ENCODE measurements at places on chromosomes 4 and X.

GRCh38 chrX:155179346-155179997 lies 36.8 kb upstream of the VBP1 start:
- DNase-seq, result no peak

DNA sequence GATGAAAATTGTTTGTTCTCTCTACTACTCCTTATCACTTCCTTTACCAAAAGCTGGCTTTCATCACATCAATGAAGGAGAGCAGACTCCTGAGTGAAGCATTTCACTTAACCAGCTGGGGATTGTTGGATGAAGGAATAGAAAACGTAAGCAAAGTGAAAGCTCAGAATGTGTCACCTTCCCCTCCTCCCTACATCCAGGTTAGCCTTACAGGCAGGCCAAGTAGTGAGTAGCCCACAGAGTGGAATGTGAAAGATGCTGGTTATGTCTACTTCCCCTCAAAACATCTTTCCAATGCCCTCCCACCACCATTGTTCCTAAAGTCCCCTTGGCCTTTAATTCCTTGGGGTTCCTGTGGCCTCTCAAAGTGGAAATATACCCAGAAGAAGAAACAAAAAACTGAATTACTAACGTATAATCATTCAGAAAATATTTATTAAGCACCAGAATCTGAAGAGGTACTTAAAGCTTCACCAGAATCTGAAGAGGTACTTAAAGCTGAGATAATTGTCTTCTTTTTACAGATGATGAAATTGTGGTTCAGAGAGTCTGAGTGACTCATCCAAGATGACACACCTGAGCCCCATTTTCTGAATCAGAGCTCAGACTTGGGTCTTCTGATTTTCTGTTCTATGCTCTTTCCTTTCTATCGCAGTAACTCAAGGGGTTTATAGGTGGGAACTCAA lies 6.5 kb downstream of the P2RY4 start:
- DNase-seq, result no peak

GRCh38 chr4:3338976-3339531 lies 46.2 kb downstream of the RGS12 start:
- no peak for DNase-seq

DNA sequence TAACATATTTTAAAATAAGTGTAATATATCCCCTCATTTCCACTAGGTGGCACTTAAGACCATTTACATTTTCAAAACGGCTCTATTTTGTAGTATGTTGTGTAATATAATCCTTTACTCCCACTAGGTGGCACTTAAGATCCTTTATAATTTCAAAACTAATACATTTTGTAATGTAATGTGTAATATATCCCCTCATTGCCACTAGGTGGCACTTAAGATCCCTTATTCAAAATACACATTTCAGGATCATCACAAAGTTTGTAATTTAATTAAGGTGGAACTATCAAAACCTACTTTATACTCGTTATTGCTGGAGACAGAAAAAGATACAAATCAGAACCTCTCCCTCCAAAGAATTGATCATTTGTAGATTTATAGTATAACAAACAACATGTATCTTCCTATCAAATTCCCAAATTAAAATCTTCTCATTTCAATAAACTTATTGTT lies 132.5 kb downstream of the ARHGAP6 start:
- DNase-seq, result no peak

- no peak for DNase-seq
These were observed 54.6 kb downstream of the ARAP2 start for GRCh38 chr4:36189511-36190226.

DNA sequence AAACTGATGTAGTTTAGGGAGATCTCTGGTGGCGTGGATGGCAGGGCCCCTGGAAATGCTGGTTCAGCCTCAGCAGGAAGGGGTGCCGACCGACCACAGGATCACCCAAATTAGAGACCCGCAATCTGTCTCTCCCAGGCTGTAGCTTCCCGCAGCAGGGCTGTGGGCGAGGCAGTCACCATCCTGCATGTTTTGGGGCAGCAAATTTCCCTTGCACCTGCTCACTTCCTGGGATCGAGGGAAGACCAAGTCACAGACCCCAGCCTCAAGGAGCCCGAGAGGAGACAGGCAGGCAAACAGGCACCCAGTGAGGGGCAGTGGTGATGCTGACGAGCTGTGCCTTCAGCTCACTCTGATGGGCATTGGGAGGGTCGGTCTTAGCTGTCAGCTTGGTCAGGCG lies 21.2 kb upstream of the GPR78 start:
- DNase-seq, result no peak

DNA sequence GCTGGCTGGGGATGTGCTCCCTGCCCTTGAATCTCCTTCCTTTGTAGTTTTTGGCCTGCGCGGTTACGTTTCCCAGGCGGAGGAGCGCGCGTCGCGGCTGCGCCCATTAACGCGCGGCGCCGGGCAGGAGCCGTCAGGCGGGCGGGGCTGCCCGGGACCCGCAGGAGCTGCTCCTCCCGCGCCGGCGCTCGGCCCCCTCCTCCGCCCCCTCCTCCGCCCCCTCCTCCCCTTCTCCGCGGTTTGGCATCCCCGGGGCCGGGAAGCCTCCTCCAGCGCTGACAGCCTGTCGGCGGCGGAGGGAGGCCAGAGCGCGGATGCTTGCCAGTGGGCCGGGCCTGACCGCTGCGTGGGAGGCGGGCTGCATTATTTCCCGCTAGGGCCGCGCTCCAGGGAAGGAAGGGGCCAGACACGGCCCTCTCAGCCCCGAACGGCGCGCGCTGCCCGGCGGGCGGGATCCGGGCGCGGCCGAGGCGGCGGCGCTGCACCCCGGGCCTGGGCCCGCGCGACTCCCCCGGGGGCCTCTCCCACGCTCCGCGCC lies at the start of gene DCLK2:
TSS of gene DCLK2 (plus strand) at position 405 of the 538 bp plus-strand sequence. CDS start 583 bp downstream, outside the sequence.
- DNase-seq, result peak; percentile 65

DNA sequence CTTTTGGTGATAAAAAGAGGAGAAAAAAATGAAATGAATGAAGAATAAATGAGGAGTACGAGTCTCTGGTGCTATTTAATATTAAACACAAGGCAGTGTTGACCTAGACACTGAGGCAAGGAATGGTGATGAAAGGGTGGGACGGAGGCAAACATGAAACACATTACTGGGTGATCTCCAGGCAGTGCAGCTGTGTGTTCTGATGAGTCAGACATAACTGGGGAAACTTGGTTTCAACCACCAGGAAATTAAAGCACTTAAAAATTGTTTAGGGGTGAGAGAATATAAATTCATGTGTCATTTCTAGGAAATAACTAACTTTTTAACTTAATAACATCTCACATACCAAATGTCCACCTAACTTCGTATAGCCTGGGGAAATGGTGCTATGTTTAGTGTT lies 19.7 kb upstream of the CXCL6 start:
- DNase-seq, result no peak
